Motor neuron (in vitro differentiated cells): ENCODE measurements at places on chromosomes 7 and 10.

GRCh38 chr10:86684331-86685097, 16.2 kb downstream of the LDB3 start:
- peak; percentile 85 for ATAC-seq

GRCh38 chr7:69800495-69800894, 202.2 kb downstream of the AUTS2 start:
- peak; percentile 99 for ATAC-seq

DNA sequence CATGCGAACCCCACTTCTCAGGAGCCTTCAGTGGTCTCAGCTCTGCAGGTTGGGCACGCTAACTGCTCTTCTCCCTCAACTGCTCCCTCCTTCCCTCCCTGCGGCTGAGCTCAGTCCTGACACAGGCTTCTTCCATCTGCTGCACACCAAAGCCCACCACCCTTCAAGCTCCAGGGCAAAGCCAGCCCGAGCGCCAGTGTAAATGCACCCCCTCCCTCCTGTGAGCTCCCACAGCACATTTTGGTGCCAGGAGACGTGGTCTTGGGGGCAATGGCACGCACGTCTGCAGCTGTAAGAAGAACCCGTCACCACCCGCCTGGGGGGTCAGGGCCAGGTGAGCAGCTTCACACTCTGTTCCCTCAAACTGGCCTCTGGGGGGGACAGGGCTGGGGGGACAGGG, 15.9 kb downstream of the VIPR2 start:
- ATAC-seq, result no peak

- ATAC-seq, result no peak
Observed at GRCh38 chr7:42263971-42264370, 27.0 kb upstream of the GLI3 start.

GRCh38 chr10:60479305-60480020, 89.8 kb upstream of the ANK3 start:
- ATAC-seq, result peak; percentile 52

- ATAC-seq, result peak; percentile 65
Observed at GRCh38 chr10:112475575-112476218, 28.7 kb downstream of the VTI1A start.

DNA sequence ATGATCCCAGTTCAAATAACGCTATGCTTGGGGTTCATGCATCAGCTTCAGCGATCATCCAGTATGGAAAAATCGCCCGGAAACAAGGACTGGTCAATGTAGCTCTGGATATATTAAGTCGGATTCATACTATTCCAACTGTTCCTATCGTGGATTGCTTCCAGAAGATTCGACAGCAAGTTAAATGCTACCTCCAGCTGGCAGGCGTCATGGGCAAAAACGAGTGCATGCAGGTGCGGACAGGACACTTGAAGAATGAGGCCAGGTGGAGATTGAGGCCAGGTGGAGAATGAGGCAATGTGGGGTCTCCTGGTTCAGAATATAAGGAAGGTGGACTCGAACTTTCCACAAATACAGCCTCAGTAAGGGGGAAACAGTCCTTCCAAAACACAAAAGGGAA, 105.8 kb downstream of the TRRAP start:
- no peak for ATAC-seq

- peak; percentile 89 for ATAC-seq
Observed at GRCh38 chr7:1368682-1369571, 90.3 kb downstream of the MICALL2 start.

GRCh38 chr10:132721725-132722124, 64.2 kb downstream of the NKX6-2 start:
- no peak for ATAC-seq

DNA sequence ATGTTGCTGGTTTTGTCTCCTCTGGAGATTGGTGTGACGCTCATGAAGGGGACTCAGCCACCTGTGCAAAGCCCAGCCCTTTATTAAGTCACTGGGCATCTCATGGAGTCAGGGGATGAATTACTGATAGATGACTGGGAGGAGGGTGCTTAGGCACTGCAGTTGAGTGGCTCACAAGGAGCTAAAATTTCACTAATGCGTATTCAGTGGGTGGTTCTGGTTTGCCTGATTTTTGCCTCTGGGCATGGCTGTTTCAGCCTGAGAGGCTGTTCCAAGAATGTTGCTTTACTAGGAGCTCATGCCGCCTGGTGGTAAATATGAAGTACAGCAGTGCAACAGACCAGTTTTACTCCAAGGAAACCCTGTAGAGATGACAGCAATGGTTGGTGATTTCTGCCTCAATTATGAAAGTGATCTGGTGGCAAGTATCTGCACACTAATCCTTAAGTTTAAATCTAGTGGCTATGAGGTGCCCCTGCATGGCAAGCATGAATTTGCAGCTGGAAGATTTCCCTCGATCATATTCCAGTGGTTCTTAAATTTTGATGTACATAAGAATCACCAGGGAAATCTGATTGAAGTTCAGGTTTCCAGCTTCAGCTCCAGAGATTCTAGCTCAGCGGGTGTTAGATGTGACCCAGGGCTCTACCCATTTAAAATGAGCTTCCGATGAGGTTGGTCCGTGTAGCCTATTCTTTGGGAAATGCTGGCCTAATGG, 19.9 kb downstream of the ACTA2 start:
- ATAC-seq, result peak; percentile 91

GRCh38 chr7:5183155-5183554, 6.9 kb upstream of the WIPI2 start:
- no peak for ATAC-seq
